ENCODE measurements at places on chromosomes 1 and 21.
A peak's percentile ranks its signal among the peaks of the same experiment; 100 is the strongest.

GRCh38 chr1:162070825-162071224, 1.3 kb downstream of the NOS1AP start:
- no peak for DNase-seq

GRCh38 chr1:51234721-51235425, 1.2 kb upstream of the RNF11 start:
- no peak for DNase-seq

DNA sequence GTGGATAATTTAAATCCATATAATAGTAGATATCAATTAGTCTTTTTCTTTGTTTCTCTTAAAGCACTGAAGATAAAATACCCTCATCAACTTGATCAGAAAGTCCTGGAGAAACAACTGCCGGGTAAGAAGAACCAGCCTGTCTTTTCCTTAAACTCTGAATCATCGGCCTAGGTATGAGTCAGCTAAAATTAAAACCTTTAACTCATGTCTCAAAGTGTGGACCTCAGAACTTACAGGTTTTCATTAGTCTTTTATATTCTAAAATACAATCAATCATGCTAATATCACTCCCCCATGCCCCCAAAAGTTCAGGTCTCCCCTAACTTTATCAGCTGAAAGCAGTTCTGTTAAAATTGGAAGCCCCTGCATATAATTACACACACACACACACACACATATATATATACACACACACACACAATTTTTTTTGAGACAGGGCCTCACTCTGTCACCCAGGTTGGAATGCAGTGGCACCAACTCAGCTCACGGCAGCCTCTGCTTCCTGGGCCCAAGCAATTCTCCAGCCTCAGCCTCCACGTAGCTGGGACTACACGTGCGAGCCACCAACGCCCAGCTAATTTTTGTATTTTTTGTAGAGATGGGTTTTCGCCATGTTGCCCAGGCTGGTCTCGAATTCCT, 61.3 kb downstream of the B3GALNT2 start:
- no peak for DNase-seq

DNA sequence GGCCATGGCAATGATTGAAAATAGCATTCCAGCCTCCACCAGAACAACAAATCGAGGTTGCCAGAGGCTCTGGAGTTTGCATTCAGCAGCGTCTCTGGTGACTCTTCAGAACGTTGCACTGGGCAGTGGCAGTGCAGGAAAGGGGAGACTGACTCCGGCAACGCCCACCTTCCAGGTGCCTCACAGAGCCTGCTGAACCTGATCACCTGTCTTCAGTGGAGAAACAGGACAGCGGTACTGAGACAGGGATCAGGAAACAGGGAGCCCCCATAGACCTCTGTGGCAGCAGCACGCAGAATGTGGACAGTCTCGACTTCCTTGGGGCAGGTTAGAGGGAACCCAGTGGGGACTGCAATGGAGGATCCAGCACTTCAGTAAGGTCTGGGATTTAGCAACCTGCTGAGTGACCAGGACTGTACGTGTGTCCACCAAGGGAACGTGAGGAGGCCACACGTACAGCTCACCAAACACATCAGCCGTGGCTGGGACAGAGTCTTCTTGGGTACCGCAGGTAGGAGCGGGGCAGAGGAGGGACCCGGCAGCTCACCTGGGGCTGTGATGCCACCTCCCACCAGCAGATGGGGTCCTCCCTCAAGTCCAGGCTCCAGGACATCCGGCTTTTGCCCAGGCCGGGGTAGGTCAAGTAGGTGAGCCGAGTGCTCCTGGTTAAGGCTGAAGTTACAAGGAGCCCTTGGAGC, 128.6 kb downstream of the PRDM2 start:
- DNase-seq, result peak; percentile 32

DNA sequence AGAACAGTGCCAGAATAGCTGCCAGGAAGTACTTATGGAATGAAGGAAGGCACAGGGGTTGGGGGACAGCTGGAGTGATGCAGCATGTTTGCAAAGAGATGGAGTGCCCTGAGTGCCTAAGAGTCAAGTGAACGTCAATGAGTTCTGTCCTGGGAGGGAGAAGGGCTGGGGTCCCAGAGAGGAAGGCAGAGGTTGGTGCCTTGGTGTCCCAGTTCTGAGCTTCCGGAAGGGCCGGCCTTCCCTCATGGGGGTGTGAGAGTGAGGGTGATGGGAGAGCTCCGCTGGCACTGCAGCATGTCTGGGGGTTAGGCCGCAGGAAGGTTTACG, 17.6 kb downstream of the NES start:
- no peak for DNase-seq

DNA sequence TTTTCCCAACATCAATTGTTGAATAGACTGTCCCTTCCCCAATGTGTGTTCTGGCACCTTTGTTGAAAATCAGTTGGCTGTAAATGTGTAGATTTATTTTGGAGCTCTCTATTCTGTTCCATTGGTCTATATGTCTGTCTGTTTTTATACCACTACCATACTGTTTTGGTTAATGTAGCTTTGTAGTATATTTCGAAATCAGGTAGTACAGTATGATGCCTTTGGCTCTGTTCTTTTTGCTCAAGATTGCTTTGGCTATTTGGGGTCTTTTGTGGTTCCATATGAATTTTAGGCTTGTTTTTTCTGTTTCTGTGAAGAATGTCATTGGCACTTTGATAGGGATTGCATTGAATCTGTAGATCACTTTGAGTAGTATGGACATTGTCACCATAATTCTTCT, 8.1 kb downstream of the ACOT11 start:
- no peak for DNase-seq

GRCh38 chr1:175131095-175131494, 61.5 kb downstream of the KIAA0040 start:
- no peak for DNase-seq

- peak; percentile 47 for DNase-seq
These were observed 26.6 kb downstream of the ATF3 start for GRCh38 chr1:212635141-212635631.

GRCh38 chr1:154729031-154729442, 121.1 kb upstream of the ADAR start:
- DNase-seq, result no peak

GRCh38 chr1:157161901-157162300, 23.7 kb upstream of the ETV3 start:
- no peak for DNase-seq

- no peak for DNase-seq
These were observed 14.6 kb downstream of the ACTN2 start for GRCh38 chr1:236700903-236701302.

Data from NT2/D1 (cell line).